ENCODE measurements at places on chromosomes 12 and 14.

- no peak for DNase-seq
Observed at GRCh38 chr14:90513161-90514014, 116.6 kb downstream of the CALM1 start.

DNA sequence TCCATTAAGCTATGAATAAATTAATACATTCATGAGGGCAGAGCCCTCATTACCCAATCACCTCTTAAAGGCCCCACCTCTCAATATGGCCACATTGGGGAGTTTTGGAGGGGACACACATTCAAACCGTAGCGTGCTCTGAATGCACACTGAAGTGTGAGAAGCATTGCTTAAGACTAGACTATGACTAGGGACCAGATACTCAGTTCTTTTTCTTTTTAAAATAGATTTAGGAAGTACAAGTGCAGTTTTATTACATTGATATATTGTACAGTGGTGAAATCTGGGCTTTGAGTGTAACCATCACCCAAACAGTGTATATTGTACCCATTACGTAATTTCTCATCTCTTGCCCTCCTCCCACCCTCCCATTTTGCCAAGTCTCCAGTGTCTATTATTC is 21.0 kb upstream of the JDP2 start:
- no peak for DNase-seq

DNA sequence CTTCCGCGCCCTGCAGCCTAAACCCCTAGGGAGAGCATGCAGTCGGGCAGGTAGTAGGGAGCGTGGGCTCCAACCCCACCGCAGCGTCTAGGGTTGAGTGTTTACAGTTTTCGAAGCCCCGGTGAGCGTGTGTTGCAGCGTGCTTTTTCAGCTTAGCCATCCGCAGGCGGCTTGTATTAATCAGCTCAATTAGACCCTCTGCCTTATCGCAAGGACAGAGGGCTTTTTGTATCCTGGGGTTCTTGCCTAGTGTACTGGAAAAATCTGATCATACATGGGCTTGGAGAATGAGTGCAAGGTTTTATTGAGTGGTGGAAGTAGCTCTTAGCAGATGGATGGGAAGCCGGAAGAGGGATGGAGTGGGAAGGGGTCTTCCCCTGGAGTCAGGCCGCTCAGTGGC is 44.4 kb upstream of the GNG2 start:
- DNase-seq, result no peak

- no peak for DNase-seq
Observed at GRCh38 chr12:4943067-4943937, 33.6 kb downstream of the KCNA1 start.

- no peak for DNase-seq
Observed at GRCh38 chr12:47082796-47083621, 3.2 kb upstream of the AMIGO2 start.

GRCh38 chr14:31419967-31420318 is 407 bp downstream of the HEATR5A start:
- no peak for DNase-seq

- no peak for DNase-seq
Observed at GRCh38 chr12:15589328-15590032, 199.7 kb downstream of the EPS8 start.

GRCh38 chr12:65500091-65500900 is 221.8 kb downstream of the MSRB3 start:
- DNase-seq, result no peak

DNA sequence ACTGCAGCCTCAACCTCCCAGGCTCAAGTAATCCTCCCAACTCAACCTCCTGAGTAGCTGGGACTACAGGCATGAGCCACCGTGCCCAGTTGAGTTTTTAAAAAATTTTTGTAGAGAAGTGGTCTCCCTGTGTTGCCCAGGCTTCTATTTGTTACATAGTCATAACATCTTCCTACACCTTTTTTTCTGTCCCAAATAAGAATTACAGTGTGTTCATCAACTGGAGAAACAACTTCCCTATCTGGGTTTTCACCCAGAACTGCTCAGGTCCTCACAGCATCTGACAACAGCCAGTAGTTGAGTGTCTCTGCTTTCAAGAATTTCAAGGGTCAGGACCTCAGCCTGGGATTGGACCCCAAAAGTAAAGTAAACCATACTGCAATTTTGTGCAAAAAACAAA is 235.2 kb upstream of the AMIGO2 start:
- DNase-seq, result no peak

- DNase-seq, result no peak
Observed at GRCh38 chr12:121738340-121738858, 25.8 kb downstream of the TMEM120B start.

- no peak for DNase-seq
Observed at GRCh38 chr14:92950773-92951172, 27.8 kb downstream of the CHGA start.

DNA sequence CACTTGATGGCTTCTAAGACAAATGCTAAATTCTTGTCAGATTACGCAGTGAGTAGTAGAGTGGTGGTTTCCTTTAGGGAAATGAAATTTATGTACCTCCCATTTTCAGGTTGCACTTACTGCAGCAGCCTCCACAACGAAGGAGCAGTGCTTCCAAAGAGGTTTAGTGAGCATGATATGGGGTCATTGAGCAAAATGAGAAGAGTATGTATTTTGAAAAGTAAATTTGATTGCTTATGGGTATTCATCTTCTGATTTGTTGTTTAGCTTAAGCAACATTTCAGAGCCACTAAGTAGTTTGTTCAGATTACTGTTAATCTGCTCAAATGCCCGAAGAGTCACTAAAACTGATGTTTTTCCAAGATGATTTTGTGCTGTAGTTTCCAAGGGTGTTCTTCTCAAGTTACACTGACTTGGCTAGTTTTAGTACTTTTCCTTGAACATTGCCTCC is 493.6 kb downstream of the PCNX1 start:
- DNase-seq, result peak; percentile 35

DNA sequence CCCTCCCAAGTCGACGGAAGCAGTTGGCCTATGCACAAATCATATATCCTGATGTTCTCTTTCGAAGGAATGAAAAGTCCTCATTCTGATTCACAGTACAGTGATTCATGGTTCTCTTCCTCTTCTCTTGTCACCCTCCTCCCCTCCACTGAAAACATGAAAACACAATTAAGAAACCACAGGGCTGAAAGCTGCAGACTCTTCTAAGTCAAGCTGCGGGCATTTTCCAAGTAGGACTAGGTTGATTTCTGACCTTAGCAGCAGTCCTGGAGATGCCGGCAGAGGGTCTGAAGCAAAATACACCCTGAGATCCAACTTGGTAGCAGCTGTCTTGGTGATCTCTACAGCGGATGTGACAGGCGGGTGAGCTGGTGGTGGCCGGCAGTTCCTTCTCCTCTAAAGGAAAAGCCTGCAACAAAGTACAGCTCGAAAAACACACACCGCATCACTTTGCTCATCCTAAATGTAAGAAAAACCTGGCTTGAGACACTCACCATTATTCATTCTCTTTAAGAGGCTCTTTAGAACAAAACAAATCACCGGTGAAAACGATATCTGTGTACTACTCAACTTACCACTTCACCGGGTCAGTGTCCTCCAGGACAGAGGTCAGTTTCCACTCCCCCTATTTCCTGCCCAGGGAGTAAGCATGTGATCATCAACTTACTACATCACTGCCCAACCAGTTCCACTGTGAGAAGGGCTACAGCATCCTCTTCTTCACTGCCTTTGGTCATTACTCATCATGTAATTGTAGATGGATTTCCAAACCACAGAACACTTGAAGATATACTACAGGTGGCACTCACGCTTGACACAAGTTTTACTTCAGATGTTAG is 6.0 kb downstream of the TMCC3 start:
- no peak for DNase-seq

DNA sequence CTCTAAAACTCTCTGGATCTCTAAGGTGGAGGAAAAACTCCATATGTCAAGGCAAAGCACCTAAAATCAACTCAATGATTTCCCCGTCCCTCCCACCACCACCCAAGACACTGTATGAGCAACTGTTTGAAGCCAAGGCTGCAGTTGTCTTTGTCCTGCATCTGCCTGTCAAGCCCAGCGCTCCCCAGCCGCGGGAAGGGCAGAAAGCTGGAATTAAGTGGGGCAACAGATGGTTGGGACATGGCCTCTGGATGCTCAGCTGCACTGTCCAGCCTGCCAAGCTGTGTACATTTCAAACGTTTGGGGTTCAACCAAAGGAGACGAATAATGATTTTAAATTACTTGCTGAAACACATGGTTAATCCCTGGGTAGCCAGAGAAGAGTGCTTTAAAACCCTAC is 42.2 kb upstream of the PTGR2 start:
- DNase-seq, result no peak

DNA sequence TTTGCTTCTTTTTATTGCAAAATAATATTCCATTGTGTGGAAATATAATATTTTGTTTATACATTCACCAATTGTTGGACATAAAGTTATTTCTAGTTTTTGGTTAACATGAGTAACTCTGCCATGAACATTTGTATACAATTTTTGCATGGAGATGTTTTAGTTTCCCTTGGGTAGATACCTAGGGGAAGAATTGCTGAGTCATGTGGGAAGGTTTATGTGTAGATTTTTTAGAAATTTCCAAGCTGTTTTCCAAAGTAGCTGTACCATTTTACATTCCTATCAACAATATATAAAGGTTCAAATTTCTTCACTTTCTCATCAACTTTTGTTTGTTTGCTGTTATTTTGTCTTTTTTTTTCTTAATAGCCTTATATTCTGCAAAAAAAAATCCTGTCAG is 664.7 kb upstream of the FBXO33 start:
- DNase-seq, result no peak

GRCh38 chr12:122753319-122753650 is 661 bp downstream of the DENR start:
- no peak for DNase-seq

- no peak for DNase-seq
Observed at GRCh38 chr14:78253986-78254385, 83.8 kb downstream of the NRXN3 start.

DNA sequence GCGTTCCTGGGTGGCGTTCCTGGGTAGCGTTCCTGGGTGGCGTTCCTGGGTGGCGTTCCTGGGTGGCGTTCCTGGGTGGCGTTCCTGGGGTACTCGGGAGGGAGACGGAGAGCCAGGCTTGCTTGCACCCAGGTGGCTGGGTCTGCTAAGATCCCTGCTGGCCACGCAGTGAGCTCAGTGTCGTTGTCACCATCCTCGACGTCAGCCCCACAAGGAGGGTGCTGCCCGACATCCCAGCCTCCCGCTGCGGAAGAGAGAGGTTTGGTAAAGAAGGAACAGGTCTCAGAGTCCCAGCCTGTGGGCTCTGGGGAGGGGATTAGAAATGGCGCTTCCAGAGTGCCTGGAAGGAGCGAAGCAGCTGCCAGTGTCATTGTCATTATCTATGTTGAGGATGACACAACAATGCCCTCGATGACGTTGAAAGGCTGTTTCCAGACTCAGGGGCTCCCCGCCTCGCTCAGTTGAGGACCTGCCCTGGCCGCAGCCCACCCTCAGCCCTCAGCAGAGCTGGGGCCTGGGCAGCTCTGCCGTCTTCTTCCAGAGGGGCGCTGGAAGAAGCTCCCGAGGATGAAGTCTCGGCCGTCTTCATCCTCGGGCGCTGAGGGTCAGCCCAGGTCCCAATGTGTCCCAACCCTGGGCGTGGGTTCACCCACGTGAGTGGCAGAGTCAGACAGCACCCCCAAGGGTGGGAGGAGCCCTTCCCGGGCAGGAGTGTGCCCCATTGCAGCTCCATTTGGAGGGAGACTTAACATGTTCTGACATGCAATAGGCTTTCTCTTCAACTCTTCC is 328.8 kb downstream of the ADGRD1 start:
- no peak for DNase-seq

- DNase-seq, result no peak
Observed at GRCh38 chr12:3040663-3041544, 36.3 kb upstream of the TSPAN9 start.

GRCh38 chr14:75522983-75523318 is 682 bp downstream of the BATF start:
- no peak for DNase-seq

- no peak for DNase-seq
Observed at GRCh38 chr12:112839386-112839972, 47.9 kb downstream of the RPH3A start.

DNA sequence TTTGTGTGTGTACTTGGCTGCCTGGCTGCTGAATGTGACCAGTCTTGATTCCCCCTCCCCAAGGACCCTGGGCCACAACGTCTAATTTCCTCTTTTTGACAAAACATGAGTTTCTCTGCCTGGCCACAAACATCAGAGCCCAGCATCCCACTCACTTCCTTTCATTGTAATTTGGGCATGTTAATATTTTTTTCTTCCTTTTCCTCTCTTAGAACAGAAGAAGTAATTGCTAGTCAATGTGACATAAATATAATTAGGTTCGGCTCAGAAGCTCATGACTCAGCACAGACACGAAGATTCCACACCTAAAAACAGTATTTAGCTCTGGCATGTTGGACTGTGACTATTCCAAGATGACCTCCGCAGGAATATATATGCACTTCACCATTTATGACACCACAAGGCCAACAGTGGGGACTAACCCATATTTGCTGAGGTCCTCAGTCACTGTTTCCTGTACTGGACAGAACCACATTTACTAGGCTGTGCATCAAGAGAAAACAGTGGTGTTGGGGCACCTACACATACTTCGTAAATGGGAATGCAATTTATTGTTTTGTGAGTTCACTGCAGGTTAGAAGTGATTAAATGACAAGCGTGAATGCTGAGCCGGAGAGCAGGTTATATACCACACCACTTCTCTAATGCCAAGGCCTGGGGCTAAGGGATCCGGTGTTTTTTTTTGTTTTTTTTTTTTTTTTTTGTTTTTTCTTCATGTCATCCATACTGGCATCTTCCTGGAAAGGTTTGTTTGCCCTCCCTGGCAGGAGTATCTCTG is 4.2 kb downstream of the GSG1 start:
- DNase-seq, result peak; percentile 58

- DNase-seq, result no peak
Observed at GRCh38 chr12:57898308-57898970, 42.9 kb upstream of the ATP23 start.

DNA sequence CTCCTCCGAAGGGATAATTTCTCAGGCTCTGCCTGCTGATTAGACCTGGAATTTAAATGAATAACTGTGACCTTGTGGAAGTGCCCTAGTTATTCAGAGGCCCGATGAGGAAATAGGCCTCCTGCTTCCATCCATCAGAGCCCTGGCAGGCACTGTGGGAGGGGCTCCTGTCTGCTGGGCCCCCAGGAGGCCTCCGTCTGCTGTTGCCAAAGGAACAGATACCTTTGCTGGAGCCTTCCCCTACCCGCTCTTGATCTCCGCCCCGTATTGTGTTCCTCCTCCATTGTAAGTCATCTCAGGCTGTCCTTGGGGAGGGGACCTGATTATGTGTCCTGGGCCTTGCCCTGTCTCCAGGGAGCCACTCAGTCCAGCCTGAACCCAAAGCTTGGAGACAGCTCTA is 112.3 kb downstream of the NRXN3 start:
- DNase-seq, result no peak

DNA sequence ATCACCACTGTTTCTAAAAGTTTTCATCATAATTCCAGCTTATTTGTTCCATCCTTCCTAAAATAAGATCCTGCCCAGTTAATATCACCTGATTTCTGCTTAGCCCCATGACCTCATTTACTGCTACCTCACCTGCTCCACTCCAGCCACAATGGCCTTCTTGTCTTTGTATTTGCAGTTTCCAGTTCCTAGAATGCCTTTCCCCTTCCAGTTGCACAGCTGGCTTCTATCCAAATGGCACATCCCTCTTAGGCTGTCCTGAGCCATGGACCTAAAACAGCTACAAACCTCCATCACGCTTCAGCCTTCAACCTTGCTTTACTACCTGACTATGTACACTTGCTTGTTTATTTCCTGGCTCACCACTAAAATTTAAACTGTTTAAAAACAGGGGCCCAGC is 6.5 kb upstream of the LGMN start:
- no peak for DNase-seq

- no peak for DNase-seq
Observed at GRCh38 chr14:78904094-78904493, 733.9 kb downstream of the NRXN3 start.

Data from stimulated activated naive B cell treated with anti-CD40 and anti-IgM and Interleukin-4, amounts not matched to agents 10 μg/mL and 1 μg/mL and 100 μg/mL, for 72 hours (primary cell).